Aorta (tissue), 5 donors: ENCODE measurements at places on chromosomes 7 and 10. TPM values are rescaled to one million over a fixed set of nuclear protein-coding genes. Genes with fewer than 3 reads are reported as not detected.

ZCWPW1 gene
- polyA plus RNA-seq = 18.7 TPM

A1CF gene
- polyA plus RNA-seq = not detected

HOXA1 gene
- 0.88 TPM for polyA plus RNA-seq

CTTNBP2 gene
- 1.2 TPM for polyA plus RNA-seq

FGFBP3 gene
- polyA plus RNA-seq = 1.3 TPM

NEUROG3 gene
- 1.1 TPM for polyA plus RNA-seq

PAOX gene
- polyA plus RNA-seq = 11.3 TPM

GTF2IRD2 gene
- 1.8 TPM for polyA plus RNA-seq

NRG3 gene
- 0.50 TPM for polyA plus RNA-seq

NKX2-3 gene
- polyA plus RNA-seq = 0.50 TPM

EGR2 gene
- polyA plus RNA-seq = 1.1 TPM

GPR15LG gene
- 0.59 TPM for polyA plus RNA-seq

MACROH2A2 gene
- polyA plus RNA-seq = 2.1 TPM

SKAP2 gene
- polyA plus RNA-seq = 12.4 TPM

ANKRD61 gene
- polyA plus RNA-seq = not detected

C7orf57 gene
- not detected for polyA plus RNA-seq

PKD1L1 gene
- not detected for polyA plus RNA-seq

FLNC gene
- 7.8 TPM for polyA plus RNA-seq

HUS1 gene
- polyA plus RNA-seq = 11.9 TPM

TRPV5 gene
- not detected for polyA plus RNA-seq

OGDHL gene
- 0.13 TPM for polyA plus RNA-seq

NRAP gene
- 0.88 TPM for polyA plus RNA-seq

MOGAT3 gene
- polyA plus RNA-seq = not detected

PKD2L1 gene
- polyA plus RNA-seq = 0.87 TPM

SEMA3D gene
- polyA plus RNA-seq = 9.2 TPM

CYP3A7 gene
- polyA plus RNA-seq = not detected

NKX1-2 gene
- not detected for polyA plus RNA-seq

OR2A42 gene
- polyA plus RNA-seq = 0.50 TPM

BICC1 gene
- 10.5 TPM for polyA plus RNA-seq

LIMK1 gene
- polyA plus RNA-seq = 6.1 TPM

SVIL gene
- 104 TPM for polyA plus RNA-seq

ACSL5 gene
- polyA plus RNA-seq = 0.92 TPM

SPAM1 gene
- polyA plus RNA-seq = not detected

CUEDC2 gene
- polyA plus RNA-seq = 55.3 TPM
